Activated gamma-delta T cell treated with Interleukin-2 at 50 U/mL for 16 hours (primary cell): ENCODE measurements at places on chromosomes 5 and 9.

GRCh38 chr5:100872408-100873190 lies 30.5 kb downstream of the ST8SIA4 start:
- no peak for DNase-seq

DNA sequence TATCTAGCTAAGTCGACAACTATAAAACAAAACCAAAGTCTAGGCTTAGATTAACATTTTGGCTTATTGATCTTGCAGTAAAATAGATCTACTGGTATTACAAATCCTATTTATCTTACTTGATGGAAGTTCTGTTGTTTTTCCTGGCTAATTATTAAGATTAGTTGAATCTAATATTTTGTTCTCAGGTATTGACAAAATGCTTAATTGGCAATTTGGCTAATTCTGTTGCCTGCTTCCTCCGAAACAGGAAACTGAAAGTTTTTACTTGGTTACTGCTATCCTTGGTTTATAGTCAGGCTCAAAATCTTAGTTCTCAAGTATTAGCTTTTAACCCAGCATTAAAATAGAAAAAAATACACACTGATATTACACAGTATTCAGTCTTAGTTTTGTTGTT lies 820.5 kb downstream of the NR2F1-AS1 start:
- DNase-seq: no peak

DNA sequence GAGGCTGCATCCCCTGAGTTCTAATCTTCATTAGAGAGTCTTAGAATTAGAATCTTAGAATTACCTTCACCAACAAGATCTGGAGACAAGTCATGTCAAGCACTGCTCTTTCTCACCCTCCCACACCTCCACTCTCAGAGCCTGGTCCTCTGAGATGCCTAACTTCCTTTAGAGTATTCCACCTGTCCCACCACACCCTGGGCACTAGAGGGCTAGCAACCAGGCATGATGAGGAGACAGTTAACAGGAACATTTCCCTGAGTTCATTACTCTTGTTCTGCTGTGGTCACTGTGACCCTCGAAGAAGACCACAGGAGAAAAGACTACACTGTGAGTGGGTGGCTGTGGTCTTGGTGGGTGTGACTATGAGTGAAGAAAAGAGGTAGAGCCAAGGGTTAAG lies 25.2 kb upstream of the MAP1B start:
- no peak for DNase-seq

DNA sequence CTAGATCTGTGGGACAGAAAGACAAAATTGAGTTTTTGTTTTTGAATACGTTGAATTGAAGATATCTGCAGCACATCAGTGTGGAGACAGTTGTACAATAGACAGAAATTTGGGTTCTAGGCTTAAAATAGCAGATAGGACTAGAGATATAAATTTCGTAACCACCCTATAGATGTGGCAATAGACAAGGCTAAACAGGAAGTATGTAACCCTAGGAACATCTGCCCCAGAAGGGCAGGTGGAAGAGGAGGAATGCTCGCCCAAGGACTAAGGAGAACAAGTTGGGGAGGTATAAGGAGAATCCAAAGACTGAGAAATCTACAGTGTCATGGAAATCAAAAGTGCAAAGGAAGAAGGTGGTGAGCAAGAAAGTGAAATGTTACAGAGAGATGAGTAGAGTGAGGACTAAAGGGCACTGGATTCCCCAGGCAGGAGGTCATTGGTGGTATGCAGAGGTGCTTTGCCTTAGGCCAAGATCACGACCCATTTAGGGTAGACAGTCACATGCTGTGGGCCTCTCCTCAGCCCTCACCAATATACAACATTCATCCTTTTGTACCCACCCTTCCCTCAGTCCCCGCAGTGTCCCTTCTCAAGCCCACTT lies 109.1 kb upstream of the ELL2 start:
- no peak for DNase-seq

GRCh38 chr9:2236850-2237249 lies 221.7 kb downstream of the SMARCA2 start:
- no peak for DNase-seq
